ENCODE measurements at places on chromosomes 6 and 20.

DNA sequence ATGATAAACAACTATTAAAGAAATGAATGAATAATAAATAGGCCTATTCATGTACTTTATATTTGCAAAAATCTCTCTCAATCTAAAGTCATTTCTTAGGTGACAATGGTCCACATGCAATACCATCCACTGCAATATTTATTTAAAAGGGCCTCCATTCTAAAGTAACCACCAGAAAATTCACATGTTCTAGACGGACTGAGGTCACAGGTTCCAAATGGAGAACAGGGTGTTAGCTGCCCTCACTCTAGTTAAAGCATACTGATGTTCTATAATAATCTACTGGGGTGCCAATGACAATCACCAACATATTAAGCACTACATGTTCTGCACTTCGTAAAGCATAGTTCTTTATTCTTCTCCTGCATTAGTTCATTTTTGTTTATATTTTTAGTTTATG lies 1.2 kb downstream of the HBS1L start:
- DNase-seq: no peak

DNA sequence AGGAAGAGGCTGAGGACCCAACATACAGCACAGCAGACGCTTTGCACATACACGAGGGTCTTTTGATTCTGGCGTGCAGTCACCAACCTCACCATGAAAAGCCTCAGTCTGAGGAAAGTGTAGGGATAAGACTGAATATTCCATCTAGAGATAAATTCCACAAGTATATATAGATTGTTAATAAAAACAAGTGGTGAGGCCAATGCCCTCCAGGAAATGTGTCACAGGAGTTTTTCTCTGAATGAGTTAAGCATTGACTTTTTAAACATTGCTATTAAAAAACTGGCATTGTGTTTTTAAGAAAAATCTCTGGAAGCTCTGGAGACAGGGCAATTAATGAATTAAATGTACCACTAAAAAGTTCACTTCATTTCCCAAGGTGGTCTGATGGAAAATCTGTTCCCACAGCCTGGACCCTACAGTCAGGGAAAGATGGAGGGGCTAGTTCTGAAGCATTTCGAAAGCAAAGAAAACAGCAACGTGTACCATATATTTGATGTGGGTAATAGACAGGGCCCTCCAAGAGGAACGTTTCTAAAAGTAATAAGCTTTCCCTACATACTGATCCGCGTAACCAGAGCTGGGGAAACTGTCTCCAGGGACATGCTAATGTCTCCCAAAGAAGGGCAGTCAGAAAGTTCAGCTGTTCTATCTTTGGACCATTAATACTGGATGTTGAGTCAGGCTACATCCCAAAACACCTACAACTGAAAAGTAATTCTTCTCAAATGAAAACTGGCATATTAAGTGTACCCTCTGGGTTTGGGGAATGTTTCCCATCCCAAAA lies 301.1 kb downstream of the FOXC1 start:
- DNase-seq: no peak

- DNase-seq: peak; percentile 92
Measured at GRCh38 chr20:2651772-2652723, at the start of gene NOP56. Gene NOP56, plus strand, starts transcription at chr20:2652632. Its CDS starts 29 bp downstream, at chr20:2652661.

DNA sequence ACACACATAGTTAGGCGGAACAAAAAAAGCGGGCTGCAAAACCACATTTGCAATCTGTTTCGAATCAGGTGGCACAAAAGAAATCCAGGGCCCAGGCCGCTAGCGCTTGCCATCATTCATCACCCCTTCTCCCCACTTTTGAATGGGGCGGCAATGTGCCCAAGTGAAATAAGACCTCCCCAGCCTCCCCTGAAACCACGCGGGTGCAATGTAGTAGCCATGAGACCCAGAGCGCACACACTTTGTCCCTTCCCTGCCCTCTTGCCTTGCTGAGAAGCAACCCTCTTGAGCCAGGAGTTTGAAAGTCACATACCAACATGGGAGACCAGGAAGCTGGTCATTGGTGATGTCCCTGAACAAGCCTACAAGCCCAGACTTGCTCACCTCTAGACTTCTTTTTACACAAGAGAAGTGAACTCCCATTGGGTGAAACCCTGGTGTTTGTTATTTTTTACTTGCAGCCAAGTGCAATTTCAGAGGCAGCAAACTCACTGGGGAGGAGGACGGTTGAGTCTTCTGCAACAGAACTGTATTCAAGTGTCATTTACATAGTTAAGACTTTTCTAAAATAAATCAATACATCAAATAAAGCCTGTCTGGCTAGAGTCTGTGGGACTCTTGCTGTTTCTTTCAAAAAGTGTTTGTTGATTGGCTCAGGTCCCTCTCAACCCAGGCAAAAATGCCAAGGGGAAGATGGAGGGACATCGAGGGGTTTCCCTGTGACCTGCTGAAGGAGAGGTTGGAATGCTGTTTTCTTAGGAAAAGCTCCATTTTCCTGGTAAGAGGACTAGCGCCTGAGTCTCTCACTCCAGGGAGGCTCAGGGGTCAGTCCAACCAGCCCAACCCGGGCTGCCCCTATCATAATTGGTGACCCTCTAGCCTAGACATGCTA lies 138.1 kb upstream of the PTPN1 start:
- DNase-seq: no peak

- no peak for DNase-seq
Measured at GRCh38 chr6:19180348-19181072, 656.7 kb upstream of the ID4 start.

DNA sequence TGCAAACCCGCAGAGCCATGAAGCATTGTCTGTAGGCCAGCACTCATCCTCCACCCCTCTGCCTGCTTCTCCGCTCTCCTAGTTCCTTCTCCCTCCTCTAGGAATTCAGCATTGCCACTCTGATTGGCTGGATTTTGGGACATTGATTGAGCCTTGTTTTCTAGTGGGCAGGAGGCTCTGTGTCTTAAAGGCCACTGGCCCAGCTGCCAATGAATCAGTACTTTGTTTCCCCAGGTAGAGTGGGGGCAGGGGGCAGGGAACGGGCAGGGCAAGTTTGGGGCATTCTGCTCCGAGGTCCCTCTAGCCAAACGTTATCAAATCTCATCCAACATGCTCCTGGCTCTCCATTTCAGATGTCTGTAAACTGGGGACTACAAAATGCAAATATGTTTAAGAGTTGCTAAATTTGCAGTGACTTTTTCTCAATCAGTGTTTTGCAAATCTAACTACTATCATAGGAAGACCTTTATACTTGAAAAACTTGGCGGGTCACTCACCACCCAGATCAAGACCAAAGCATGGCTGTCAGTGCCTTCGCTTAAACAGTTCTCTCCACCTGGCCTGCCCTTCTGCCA lies 10.4 kb upstream of the BPI start:
- DNase-seq: no peak

Measured in HuH-7.5 (cell line).